ENCODE measurements at places on chromosomes 6 and 20.

- DNase-seq: no peak
Measured at GRCh38 chr6:139443231-139444112, 69.0 kb upstream of the CITED2 start.

DNA sequence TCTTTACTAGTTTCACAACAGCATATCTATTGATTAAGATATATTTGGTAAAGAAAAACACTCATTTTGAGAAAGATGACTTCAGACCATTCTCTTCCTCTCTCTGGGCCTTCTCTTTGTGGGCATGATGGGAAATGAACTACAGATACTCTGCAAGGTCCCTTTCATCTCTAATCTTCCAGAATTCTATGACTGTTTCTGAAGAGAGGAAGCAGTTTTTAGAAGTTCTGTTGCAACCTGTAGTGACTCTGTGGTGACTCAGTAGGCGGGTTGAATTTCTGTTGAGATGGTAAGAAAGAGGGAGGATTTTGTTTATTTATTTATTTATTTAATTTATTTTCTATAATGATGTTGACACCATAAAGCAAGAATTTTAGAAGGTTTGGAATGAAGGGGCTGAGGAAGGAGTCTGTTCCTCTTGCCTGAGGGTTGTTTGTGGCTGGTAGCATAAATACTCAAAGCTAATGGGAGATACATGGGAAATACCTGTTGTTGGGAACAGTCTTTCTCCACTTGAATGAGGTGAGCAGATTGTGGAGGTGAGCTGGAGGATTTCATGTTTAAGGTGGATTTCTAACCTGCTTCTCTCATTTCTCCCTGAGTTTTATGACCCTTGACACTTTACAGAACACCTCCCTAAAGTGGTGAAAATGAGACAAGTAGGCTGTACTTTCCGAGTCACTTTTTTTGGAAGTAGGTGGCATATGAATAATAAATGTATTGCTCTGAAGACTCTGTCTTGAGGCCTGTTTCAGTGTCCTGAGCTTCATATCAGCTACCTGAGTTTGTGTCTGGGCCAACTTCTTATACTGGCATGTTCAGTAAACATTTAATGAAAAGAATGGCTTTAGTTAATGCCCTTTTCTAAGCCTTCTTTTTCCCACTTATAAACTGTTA, 15.0 kb downstream of the ACSS2 start:
- no peak for DNase-seq

DNA sequence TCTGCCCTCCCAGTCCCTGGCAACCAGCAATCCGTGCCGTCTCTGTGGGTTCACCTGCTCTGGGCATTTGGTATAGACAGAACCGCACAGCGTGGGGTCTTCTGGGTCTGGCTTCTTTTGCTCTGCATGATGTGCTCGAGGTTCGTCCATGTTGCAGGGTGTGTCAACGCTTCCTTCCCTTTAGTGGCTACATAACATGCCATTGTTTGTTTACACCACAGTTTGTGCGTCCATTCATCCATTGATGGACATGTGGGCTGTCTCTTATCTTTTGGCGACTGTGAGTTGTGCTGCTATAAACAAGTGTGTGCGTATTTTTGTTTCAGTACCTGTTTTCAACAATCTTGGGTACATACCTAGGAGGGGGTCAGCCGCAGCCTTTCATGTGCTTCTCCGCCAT, 149.5 kb upstream of the RPS6KA2 start:
- no peak for DNase-seq

GRCh38 chr20:50320901-50321796, 130.5 kb downstream of the CEBPB start:
- DNase-seq: no peak

- DNase-seq: no peak
Measured at GRCh38 chr6:13508711-13509705, 21.6 kb upstream of the GFOD1 start.

GRCh38 chr6:347951-348859, 43.3 kb upstream of the IRF4 start:
- no peak for DNase-seq

DNA sequence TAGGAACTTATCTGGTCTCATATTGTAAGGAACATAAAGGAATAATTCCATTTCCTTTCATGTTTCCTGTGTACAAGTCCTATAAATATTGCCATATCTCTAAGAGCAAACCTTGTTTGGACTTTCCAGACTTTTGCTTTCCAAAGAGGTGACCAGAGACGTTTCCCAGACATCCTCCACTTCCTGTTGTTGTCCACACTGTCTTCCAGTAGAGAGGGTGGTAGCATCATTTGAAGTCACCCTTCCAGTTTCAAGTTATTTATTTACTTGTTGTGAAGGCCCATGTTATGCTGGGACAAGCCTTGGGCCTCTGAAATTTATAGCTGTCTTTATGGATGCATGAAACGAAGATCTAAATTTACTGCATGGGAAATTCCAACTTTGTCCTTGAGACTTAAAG, 10.6 kb upstream of the TGM3 start:
- no peak for DNase-seq

GRCh38 chr6:89411145-89412070, 665 bp downstream of the RRAGD start:
- DNase-seq: no peak

DNA sequence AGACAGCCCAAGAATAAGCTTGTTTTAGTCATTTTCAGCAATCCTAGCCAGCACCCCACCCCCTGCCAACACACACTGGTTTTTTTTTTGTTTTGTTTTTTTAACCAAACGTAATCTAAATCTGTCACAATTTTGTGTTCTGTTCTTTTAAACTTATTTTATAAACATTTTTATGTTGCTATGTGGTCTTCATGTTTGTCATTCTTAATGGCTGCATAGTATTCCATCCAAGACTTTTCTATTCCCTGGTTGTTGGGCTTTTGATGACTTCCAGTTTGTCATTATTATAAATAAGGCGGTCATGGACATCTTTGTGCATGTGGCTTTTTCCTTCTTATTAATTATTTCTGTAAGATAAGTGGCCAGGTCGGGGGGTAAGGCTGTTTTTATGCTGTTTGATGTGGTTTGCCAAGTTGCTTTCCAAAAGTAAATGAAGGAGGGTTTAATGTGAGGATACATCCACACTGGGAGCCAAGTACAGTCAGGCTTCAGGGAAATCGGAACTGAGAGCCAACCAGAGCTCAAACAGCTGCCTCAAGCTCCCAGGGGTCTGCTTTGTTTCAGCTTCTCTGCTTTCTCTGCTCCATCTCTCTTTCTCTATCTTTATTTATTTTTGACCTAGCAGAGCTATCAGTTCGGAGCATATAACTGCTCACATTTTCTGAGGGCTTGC, 125.8 kb downstream of the VEGFA start:
- no peak for DNase-seq

GRCh38 chr20:46530640-46531039, 17.3 kb upstream of the ZNF334 start:
- no peak for DNase-seq

GRCh38 chr20:50281831-50282591, 91.4 kb downstream of the CEBPB start:
- no peak for DNase-seq

DNA sequence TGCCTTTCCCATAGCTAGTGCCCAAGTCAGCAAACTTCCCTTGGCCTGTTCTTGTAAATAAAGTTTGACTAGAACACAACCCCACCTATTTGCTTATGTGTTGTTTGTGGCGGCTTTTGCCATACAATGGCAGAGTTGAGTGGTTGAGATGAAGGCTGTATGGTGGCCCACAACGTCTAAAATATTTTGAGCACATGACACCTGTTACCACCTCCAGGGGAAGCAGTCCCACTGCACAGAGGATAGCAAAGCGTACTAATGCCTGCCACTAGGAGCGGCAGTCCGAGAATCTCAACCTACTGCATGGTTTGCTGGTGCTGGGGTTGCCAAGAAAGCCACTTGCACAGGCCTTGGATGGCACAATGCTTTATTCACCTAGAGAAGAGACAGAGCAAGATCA, 58.6 kb downstream of the TGM2 start:
- no peak for DNase-seq

DNA sequence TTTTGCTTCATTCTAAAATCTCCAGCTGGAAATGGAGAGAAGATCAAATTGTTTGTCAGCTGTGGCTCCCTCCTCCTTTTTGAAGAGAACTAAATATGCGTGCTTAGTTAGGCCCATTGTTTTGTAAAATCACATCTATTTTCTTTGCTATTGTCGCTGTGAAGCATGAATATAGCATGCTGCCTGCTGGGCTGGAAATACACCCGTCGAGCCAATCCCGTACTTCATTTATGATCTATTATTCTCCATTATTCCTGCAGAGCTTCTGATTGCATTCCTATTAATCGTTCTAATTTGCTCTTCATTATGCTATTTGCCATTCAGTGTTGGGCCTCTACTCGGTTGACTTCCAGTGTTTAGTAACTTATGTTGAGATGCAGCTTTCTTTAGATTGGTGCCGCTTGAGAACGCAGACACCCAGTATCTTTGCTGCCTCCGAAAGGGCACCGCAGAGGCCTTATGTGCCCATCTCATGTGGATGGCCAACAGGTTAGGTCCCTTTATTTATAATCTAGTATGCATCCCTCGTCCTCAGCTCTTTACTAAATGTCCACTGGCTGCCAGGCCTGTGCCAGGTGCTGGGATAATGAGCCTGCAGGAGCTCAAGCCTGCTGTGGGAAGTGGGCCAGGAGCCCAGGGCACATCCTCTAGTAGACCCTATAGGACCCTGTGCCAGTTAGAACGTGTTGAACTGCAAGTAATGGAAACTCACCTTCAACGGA, 45.6 kb downstream of the FAM50B start:
- no peak for DNase-seq

DNA sequence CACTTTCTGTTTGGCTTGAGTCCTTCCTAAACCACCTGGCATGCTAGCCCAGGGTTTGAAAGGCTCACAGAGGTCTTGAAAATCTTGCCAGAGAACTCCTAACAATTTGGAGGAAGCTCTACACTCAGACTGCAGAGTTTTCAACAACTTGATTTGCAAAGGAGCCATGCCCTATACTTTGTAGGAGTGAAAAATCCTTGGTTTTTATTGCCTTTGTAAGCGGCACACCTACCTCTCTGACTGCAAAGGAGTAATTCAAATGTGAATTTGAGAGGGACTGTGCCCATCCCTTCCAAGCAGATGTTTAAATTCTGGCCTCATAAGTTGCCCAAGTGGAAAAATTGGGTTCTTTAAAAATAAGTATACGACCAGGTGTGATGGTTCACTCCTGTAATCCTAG, 41.5 kb downstream of the SLC2A12 start:
- DNase-seq: no peak

Data from right lung (tissue), 10 donors.